Right atrium auricular region (tissue), 2 donors: ENCODE measurements at places on chromosomes 12 and 14. TPM values are rescaled to one million over a fixed set of nuclear protein-coding genes. Genes with fewer than 3 reads are reported as not detected.

DNA sequence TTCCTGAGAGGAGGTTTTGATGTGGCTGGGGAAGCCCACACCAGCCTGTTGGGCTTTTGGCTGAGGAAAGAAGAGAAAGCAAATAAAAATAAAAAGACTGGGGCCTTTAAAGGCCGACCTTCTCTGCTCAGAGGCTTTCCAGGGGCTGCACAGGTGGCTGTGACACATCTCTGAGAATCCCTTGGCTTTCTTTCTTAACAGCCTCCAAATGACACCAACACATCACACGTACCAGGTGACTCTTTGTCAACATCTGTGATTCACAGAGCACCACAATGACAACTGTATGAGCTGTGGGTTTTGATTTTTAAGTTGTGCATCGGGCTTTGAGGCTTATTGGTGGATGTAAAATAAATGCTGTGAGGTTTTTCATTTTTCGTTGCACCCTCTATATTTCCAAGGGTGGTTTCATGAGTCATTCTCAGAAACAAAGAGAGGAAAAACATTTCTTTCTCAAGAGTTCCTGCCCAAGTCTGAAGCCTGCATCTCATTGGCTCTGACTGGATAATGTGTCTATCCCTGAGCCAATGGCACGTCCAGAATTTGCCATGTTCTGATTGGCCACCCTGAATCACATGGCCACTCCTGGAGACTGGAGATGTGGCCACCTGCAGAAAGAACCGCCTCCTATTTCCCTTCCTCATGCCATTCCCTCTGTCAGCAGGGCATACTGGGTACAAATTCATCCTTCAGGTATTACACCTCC, 349.0 kb downstream of the GLT1D1 start:
- DNase-seq, result no peak

DNA sequence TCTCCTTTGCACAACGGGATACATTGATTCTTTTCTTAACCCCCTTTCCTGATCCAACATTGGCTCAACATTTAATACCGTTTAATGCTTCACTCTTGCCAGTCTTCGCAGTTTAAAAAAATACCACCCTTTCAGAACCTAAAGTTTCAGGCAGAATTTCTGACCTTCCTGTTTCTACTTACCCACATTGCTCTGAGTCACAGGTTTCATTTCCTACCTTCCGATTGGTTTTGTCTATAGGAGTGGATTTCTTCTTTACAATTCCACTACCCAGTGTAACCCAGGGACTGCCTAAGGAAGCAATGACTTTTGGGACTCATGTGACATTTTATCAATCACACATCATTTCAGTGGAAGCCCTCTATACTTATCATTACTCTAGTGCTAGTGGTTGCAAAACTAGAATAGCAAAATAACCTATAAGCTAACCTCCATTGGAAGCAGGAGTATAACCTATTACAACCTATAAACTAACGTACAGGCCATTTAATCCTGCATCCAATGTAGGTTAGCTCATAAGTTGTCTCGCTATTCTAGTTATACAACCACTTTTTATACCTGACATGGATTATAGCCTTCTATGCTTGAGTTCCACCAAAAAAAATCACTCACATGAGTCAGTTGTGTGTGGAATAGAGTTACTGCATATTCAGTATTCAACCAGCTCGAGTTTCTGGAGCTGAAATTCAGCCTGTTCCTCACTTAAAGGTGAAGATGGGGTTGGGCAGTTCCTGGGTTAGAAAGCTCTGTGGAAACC, 64.9 kb upstream of the KITLG start:
- no peak for DNase-seq

GRCh38 chr14:50740856-50741255, 72.8 kb upstream of the SAV1 start:
- DNase-seq, result no peak

The SERPINA3 gene
- 330 TPM for total RNA-seq
